Stimulated activated CD4-positive, alpha-beta T cell treated with anti-CD3 and anti-CD28 coated beads, Interleukin-15, amount 100 ng/mL, for 48 hours (primary cell): ENCODE measurements at places on chromosomes 7 and 10.

DNA sequence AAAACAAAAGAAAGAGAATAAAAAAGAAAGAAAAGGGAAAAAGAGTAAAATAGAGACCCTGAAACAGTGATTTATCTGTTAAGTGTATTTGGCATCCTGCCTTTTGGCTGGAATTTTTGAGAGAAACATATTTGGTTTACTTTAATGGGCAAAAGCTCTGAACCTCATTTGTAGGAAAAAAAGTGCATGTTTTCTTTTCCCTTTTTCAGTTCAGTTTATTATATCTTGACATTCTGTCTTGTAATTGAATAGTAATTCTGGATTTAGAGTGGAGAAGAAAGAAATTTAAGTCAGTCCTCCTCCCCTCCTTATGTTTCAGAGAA lies 69.5 kb downstream of the ARID5B start:
- DNase-seq, result no peak

- DNase-seq, result no peak
Measured at GRCh38 chr10:79260811-79261740, 86.2 kb upstream of the PPIF start.

DNA sequence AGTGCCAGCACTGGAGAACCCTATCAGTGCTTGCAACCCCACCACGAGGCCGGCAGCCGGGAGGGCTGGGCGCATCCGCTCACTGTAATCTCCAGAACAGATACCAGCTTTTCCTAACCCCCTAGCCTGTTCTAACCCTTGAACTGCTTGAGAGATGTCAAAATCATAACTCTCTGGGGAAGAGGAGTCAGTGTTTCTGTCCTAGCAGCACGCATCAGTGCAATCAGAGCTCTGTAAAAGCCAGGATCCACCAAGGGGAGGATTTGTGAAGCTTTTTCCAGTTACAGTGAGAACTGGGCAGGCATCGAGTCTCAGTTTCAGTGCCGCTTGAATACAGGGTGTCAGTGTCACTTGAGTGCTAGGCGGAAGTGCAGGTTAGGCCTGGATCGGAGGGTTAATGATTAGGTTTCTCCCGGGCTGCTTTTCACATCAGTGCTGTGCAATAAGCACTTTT lies 104.5 kb upstream of the INSYN2A start:
- no peak for DNase-seq

DNA sequence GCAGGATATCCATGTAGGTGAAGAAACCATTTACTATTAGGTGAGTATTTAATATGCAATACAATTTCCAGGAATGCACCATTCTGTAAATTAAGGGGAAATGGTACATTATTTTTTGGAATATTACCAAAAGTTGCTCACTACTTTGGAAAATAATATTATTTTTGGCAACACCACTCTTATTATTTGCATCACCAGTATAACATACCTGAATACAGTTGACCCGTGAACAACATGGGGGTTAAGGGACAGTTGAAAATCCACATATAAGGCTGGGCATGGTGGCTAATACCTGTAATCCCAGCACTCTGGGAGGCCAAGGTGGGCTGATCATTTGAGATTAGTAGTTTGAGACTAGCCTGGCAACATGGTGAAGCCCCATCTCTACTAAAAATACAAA lies 21.2 kb upstream of the FHIP2A start:
- no peak for DNase-seq

- no peak for DNase-seq
Measured at GRCh38 chr10:100157156-100157555, 28.7 kb downstream of the ERLIN1 start.

- DNase-seq, result no peak
Measured at GRCh38 chr10:22931948-22932347, 4.1 kb downstream of the ARMC3 start.

DNA sequence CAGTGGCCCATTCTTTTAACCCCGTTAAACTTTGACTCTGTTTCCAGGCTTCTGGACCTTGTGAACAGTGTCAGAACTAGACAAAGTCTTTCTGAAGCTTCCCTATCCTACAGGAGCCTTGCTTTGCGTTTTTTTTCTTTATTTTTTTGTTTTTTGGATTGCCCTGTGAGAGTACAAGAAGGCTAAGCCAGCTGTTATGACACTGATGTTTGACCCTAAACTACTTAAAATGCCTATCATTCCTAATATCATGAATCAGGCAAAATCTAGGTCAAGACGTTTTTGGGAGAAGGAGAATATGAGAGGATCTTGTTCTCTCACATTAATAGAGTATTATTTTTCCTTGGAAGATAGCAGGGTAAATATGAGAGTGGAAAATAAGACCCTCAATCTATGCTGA lies 79.8 kb downstream of the EPDR1 start:
- DNase-seq, result no peak

DNA sequence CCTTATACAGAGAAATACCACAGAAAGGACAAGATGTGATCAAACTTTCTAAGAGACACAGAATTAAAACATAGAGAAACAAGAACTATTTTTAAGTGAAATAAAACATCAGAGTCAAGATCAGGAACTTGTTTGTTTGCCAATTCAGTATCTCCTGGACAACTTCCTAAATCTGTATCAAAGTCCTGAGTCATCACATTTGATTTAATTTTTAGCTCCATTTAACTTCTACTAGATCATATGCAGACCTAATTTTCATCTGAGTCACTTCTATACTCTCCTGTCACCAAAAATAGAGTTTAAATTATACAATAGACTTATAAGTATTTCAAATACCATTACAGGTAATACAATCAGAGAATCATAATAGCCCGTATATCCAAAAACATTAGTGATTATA lies 268.1 kb downstream of the PRKG1 start:
- DNase-seq, result no peak

DNA sequence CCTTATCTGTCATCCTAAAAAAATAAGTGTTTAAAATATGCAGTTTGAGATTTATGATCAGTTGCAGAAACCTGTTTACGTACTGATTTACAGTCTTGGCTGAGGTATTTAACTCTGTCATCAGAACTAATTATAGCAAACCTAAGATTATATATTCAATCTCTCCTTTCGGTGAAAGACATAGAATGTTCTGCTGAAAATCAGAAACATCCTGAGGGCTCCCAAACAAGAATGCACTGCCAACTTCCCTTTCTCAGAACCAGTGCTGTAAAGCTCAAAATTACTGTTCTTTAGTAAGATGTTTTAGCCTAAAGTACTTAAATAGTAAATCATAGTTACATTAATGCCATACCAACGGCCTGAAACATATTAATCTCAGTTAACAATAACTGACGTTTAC lies 34.3 kb downstream of the FAM204A start:
- DNase-seq, result no peak

GRCh38 chr10:118753331-118754228 lies 1.2 kb downstream of the CACUL1 start:
- no peak for DNase-seq

GRCh38 chr7:77326131-77326530 lies 90.0 kb downstream of the GSAP start:
- DNase-seq, result no peak

GRCh38 chr7:85186521-85187241 lies at the start of gene SEMA3D:
Gene SEMA3D (minus strand): TSS chr7:85187056. CDS start chr7:85121891, 65,165 bp downstream.
- DNase-seq, result peak; percentile 5

DNA sequence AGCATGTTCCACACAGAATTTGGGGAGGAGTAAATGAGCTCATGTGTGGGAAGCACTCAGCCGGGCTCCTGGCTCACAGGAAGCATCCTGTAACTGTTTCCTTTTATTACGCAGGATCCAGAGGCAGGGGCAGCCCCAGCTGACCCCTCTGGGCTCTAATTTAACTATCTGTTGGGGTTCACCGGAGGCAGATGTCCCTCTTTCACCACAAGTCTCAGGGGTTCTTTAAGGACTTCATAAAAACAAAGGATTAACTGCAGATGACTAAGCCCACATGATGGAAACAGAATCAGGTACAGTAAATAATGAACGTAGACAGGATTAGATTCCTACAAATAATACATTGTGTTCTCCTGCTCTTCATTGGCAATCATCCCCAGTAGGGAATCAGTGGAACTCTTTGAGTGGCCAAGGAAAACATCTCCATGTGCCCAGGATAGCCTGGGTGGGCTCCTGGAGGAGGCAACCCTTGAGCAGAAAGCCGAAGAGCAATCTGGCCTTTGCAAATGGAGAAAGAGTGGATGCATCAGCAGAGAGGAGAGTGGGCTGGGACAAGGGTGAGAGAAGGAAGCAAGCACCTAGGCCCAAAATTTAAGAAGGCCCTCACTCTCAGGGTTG lies 24.6 kb downstream of the TBXAS1 start:
- no peak for DNase-seq

DNA sequence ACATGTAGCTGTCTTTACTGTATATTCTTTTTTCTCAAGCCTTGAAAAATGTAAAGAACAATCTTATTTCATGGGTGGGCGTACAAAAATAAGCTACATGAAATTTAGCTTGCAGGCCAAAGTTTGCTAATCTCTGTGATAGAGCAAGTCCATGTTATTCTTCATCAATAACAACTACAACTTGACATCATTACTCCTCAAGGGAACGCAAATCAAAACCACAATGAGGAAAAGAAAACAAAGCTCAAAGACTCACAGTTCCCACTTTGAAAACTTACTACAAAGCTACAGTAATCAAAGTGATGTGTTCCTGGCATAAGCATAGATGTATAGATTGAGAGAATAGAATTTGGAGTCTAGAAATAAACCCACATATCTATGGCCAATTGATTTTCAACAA lies 62.5 kb downstream of the GNA12 start:
- DNase-seq, result no peak

GRCh38 chr7:158396982-158397862 lies 190.4 kb downstream of the PTPRN2 start:
- no peak for DNase-seq

GRCh38 chr10:103232131-103232673 lies 13.5 kb upstream of the RPEL1 start:
- no peak for DNase-seq

GRCh38 chr10:117972168-117972837 lies 74.4 kb downstream of the RAB11FIP2 start:
- no peak for DNase-seq

DNA sequence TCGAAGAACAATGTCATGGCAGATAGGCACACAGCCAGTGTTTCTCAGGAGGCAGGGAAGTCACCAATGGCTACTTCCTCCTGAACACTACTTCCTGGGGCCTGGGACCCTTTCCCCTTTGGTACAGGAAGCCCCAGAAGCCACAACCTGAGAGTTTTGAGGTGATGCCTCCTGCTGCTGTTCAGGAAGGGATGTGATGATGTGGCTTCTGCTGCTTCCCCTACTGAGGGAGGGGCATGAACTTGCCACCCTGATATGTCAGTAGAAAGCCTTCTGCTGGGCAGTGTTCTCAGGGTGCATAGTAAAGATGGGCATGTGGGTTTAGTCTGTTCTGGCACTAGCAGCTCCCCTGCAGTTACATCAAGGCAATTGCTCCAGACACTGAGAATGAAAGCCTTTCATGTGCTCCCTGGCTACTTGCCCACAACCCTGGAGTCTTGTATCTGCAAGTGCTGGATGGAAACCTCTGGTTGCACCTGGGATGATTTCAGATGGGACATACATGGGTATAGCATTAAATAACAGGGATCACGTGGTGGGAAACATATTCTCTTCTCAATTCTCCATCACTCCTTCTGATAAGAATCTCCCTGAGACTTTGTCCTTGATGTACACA lies 69.3 kb downstream of the ADRA2A start:
- no peak for DNase-seq

GRCh38 chr7:80781561-80781979 lies 137.3 kb downstream of the SEMA3C start:
- no peak for DNase-seq

DNA sequence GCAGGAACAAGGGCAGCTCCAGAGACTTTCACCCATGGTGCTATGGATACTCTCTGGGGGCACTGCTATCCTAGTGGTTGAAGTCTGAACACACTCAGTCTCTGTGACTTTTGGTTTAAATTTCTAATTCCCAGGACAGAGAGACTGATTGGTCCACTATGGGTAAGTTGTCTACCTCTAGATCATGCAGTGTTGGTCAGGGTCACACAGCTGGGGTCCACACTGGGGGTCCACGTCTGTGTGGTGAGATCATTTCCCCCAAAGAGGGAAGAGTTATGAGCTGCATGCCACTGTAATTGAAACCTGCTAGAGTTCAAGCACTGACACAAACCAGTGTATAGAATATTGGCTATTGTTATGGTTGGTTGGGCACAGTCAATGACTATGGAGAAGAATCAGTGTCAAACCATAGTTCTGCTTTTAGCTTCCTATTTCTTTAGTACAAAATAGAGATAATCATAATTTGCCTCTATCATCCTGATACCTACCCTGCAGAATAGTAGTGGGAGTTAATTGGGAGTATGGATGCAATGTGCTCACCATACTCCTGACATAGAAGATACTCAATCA lies 101.6 kb downstream of the PRTFDC1 start:
- no peak for DNase-seq

DNA sequence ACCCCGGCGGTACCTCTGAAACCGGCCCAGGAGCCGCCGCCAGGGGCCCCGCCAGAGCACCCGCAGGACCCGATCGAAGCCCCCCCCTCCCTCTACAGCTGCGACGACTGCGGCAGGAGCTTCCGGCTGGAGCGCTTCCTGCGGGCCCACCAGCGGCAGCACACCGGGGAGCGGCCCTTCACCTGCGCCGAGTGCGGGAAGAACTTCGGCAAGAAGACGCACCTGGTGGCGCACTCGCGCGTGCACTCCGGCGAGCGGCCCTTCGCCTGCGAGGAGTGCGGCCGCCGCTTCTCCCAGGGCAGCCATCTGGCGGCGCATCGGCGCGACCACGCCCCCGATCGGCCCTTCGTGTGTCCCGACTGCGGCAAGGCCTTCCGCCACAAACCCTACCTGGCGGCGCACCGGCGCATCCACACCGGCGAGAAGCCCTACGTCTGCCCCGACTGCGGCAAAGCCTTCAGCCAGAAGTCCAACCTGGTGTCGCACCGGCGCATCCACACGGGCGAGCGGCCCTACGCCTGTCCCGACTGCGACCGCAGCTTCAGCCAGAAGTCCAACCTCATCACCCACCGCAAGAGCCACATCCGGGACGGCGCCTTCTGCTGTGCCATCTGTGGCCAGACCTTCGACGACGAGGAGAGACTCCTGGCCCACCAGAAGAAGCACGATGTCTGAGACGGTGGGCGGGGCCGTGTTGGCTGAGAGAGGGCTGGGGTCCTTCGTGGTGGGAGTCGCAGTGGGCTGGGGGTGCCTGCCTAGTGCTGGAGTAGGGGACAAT lies 3.8 kb downstream of the REPIN1 start:
- no peak for DNase-seq

- no peak for DNase-seq
Measured at GRCh38 chr7:120582916-120583315, 275.0 kb downstream of the TSPAN12 start.

GRCh38 chr7:72183835-72184234 lies 228.3 kb downstream of the CALN1 start:
- no peak for DNase-seq

DNA sequence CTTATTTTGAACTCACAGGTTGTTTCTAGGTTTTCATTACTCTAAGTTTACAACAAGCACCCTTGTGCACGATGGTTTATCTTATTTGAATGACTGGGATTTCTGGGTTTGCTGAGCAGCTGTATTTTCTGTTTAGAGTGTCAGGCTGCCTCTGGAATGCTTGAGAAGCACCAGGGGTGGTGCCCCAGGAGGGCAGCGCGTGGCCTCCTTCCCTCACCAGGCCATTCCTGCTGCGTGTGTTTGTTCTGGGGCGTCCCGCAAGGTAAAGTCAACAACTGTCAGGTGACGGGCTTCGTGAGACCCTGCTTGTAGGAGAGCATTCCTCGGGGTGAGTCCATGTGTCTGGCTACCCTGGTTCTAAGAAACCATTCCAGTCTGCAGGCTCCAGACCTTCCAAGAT lies 54.9 kb downstream of the FAM171A1 start:
- no peak for DNase-seq

- no peak for DNase-seq
Measured at GRCh38 chr7:8781166-8781565, 347.8 kb downstream of the NXPH1 start.

GRCh38 chr7:1591396-1591795 lies 21.6 kb upstream of the PSMG3 start:
- no peak for DNase-seq

GRCh38 chr7:106384373-106384772 lies 99.6 kb upstream of the NAMPT start:
- DNase-seq, result no peak
